ENCODE measurements at places on chromosomes 12 and 14.

GRCh38 chr12:21296751-21297406 is 37.8 kb downstream of the SLCO1A2 start:
- H3K4me3 ChIP-seq: no peak overlapping the region
- H3K27me3 ChIP-seq: no peaks in the 10 kb centered on the region
- H3K4me1 ChIP-seq: no peaks in the 10 kb centered on the region
- no peaks in the 10 kb centered on the region for H3K36me3 ChIP-seq
- no peak overlapping the region for H3K27ac ChIP-seq
- no peak for DNase-seq

- peaks cover 56% of the 10 kb centered on the region for H3K36me3 ChIP-seq
- peaks cover 94% of the 10 kb centered on the region for H3K4me1 ChIP-seq
- H3K4me3 ChIP-seq: no peak overlapping the region
- H3K27me3 ChIP-seq: no peaks in the 10 kb centered on the region
- H3K27ac ChIP-seq: peak overlapping the region; percentile 16
- DNase-seq: no peak
Measured at GRCh38 chr12:14949631-14950030, 11.3 kb upstream of the ERP27 start.

GRCh38 chr12:52761802-52762201 is 15.3 kb downstream of the KRT76 start:
- H3K4me3 ChIP-seq: no peak overlapping the region
- no peaks in the 10 kb centered on the region for H3K4me1 ChIP-seq
- H3K27me3 ChIP-seq: peaks cover 7% of the 10 kb centered on the region
- H3K36me3 ChIP-seq: no peaks in the 10 kb centered on the region
- DNase-seq: no peak

DNA sequence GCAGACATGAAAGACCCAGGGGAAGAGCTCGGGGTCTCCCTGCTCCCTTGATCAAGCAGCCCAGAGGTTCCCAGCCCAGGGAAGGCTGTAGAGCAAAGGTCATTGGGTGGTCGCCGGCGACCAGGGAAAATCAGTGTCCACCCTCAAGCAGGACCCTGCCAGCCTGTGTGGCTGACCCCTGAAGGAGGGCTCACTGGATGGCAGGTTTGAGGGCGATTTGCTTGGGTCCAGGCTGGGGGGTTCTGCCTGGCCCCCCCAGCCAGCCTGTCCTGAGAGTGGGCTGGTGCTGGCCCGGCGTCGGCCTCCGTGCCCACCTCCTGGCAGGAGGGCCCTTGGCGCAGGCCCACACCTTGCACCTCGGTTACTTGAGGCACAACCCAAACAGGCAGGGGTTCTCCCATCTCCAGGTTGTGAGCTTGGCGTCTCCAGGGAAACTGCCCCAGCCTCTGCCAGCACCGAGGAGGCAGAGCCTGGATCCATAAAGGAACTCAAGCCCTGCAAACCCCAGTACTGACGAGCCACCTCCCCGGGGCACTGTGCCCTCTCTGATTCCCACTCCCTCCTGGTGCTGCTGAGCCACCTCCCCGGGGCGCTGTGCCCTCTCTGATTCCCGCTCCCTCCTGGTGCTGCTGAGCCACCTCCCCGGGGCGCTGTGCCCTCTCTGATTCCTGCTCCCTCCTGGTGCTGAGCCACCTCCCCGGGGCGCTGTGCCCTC is 329.0 kb upstream of the SFSWAP start:
- H3K4me3 ChIP-seq: no peak overlapping the region
- no peaks in the 10 kb centered on the region for H3K36me3 ChIP-seq
- H3K27ac ChIP-seq: no peak overlapping the region
- DNase-seq: no peak

DNA sequence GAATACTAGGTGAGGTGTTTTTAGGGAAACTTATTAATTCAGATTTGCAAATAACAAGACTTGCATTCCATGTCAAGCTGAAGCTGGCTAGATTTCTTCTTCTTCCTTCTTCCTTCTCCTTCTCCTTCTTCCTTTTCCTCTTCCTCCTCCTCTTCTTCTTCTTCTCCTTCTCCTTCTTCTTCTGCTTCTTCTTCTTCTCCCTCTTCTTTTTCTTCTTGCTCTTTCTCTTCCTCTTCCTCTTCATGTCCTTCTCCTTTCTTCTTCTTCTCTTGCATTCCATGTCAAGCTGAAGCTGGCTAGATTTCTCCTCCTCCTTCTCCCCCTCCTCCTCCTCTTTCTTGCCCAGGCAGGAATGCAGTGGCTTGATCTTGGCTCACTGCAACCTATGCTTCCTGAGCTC is 297.8 kb downstream of the PRKD1 start:
- DNase-seq: no peak
- no peaks in the 10 kb centered on the region for H3K4me1 ChIP-seq
- H3K27ac ChIP-seq: no peak overlapping the region
- H3K27me3 ChIP-seq: no peaks in the 10 kb centered on the region

DNA sequence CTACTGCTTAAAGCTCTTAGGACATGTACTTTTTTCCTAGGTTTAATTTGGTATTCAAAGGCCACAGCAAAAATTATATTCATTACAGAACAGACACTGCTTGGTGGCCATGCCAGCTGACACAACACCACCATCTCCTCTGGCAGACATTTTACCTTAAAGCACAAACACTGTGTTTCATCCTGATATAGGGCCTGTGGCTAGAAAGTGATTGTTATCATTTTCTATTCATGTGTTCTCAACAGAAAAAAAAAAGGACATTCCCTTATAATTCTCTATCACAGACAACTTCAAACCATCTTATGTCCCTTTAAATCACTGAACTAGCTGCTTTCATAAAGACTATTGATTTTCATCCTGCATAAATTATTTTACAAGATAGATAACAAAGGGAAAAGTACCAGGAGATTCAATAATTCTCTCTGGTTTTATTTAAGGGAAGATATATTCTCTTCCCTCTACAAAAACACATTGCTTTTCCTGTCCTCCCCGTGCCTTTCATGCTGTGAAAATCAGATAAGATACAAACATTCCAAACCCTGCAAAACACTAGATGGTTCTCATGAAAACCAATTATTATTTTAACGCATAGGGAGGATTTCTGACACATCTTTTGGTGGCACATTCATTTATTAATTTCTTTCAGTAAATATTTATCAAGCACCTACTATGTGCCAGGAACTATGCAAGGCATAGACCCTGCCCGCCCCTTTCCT is 139.3 kb upstream of the TMCC3 start:
- DNase-seq: no peak
- no peak overlapping the region for H3K4me3 ChIP-seq
- no peak overlapping the region for H3K27ac ChIP-seq
- H3K4me1 ChIP-seq: no peaks in the 10 kb centered on the region
- no peaks in the 10 kb centered on the region for H3K36me3 ChIP-seq

DNA sequence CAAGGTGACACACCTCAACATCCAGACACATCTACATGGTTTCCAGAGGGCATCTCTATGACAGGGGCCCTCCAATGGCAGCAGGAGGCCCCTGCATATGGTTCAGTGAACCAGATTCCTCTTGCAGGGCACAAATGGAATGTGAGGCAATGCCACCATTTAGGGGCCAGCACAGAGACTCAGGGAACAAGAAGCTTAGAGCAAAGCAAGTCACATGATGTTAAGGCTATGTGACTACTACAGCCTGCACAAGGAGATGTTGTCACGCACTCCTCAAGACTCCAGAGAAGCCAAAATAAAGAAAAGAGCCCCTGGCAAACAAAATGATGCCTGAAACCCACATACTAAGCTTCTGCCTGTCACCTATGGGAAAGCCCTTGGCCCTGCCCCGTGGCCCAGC is 95.2 kb downstream of the RBM19 start:
- H3K36me3 ChIP-seq: peaks cover 11% of the 10 kb centered on the region
- H3K4me3 ChIP-seq: no peak overlapping the region
- H3K27me3 ChIP-seq: no peaks in the 10 kb centered on the region
- no peak for DNase-seq
- H3K4me1 ChIP-seq: no peaks in the 10 kb centered on the region

DNA sequence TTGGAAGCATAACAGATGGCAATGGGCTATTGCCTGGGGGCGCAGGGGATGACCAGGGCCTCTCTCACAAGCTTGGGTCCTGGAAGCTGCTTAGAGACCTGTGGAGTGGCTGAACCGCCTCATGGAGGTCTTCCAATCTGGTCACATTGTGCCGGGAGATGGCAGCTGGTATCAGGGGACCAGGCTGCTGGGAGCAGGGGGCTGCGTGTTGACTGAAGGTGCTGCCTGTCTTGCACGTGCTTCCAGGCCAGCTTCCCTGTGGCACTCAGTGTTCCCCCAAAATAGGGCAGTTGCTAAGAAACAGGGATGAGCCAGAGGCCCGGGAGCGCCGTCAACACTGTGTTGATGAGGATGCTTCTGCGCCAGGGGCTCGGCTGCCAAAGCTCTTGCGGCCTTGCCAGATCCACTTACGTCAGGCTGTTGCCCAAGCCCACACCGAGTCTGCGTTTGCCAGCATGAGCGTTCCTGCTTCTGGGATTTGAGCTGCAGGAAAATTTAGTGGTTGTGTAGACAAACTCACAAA is 39.8 kb downstream of the ELK3 start:
- peak; percentile 72 for DNase-seq
- H3K4me3 ChIP-seq: no peak overlapping the region
- peaks cover 53% of the 10 kb centered on the region for H3K4me1 ChIP-seq

- no peaks in the 10 kb centered on the region for H3K27me3 ChIP-seq
- no peak for DNase-seq
- H3K4me3 ChIP-seq: no peak overlapping the region
- no peaks in the 10 kb centered on the region for H3K36me3 ChIP-seq
- no peak overlapping the region for H3K27ac ChIP-seq
- H3K4me1 ChIP-seq: no peaks in the 10 kb centered on the region
Measured at GRCh38 chr14:44168566-44168965, 338.5 kb downstream of the FSCB start.

GRCh38 chr12:14959463-14959862 is 1.9 kb downstream of the ARHGDIB start:
- H3K27ac ChIP-seq: peak overlapping the region; percentile 85
- no peak for DNase-seq
- H3K4me3 ChIP-seq: peak overlapping the region; percentile 59
- H3K4me1 ChIP-seq: peaks cover 65% of the 10 kb centered on the region
- H3K36me3 ChIP-seq: no peaks in the 10 kb centered on the region

DNA sequence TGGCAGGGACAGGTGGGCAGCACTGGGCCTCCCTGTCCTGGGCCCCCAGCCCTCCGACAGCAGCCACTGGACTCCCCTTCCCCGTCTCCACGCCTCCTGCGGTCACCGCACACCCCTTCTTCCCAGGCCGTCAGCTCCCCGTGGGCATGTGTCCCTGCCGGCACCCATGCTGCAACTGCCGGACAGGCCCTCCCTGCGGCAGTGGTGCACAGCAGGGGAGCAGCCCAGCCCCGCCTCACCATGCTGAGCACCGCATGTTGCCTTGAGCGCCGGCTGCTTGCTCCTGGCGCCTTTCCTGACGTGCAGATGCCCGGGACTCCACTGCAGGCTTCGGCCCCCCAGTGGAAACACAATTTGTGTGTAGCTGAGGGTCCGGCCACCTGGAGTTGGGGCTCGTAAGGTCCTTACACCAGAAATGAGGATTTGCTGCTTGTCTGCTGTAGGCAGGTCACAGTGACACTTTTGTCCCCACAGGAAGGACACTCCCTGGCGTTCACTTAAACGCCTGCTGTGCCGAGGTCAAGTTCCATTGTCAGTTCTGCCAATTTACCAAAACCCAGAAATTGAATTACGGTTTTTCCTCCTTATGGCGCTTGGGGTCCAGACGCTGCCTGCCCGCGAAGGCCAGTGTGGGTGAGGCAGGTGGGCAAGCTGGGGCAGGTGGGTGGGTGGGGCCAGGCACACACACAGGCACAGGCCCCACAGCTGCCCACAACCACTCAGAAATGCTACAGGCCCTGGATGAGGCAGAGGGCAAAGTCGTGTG is 28.2 kb upstream of the MMP17 start:
- H3K27ac ChIP-seq: no peak overlapping the region
- H3K4me3 ChIP-seq: no peak overlapping the region
- peaks cover 13% of the 10 kb centered on the region for H3K4me1 ChIP-seq
- H3K27me3 ChIP-seq: no peaks in the 10 kb centered on the region
- no peak for DNase-seq

- no peaks in the 10 kb centered on the region for H3K36me3 ChIP-seq
- no peaks in the 10 kb centered on the region for H3K27me3 ChIP-seq
- H3K4me3 ChIP-seq: no peak overlapping the region
- no peak for DNase-seq
- no peaks in the 10 kb centered on the region for H3K4me1 ChIP-seq
Measured at GRCh38 chr14:42626986-42627385, 1020.3 kb downstream of the LRFN5 start.

Measured in lower lobe of right lung (tissue), 2 donors.